ENCODE measurements at places on chromosomes 1 and 21.
A peak's percentile ranks its signal among the peaks of the same experiment; 100 is the strongest.

- no peak for DNase-seq
These were observed 452.9 kb upstream of the BEND5 start for GRCh38 chr1:49229555-49229954.

DNA sequence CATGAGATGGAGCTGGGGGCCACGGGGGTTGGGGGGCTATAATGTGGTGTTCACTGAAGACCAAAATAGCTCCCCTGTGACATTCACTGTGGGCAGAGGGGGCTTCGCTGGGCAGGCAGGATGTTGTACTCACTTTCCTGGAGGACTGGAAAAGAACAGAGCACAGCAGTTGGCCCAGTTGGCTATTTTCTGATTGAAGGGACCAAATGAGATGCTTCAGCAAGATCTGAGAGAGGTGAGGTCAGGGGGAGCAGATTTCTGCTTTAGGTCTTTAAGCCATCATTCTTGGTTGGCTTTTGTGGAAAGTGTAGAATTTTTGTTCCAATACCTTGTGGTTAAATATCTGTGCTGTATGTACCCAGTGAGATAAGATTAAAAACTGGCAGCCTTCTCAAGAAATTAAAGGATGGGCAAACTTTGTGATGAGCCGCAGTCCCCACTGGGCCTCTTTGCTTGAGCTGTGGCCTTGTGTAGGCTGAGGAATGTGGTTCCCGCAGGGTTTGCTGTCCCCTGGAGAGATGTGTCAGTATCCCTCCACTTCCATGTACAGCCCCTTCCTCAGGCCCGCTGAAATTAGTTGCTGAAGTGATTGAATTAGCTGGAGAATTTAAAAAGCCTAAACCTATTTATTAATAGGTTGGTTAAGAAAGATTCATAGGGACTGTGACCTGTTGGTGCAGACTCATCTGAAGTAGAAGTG lies 80.7 kb downstream of the ATP5PO start:
- no peak for DNase-seq

GRCh38 chr1:97041026-97041425 lies 319.4 kb downstream of the PTBP2 start:
- DNase-seq = no peak

GRCh38 chr1:75503221-75503974 lies 107.5 kb downstream of the SLC44A5 start:
- DNase-seq = no peak

DNA sequence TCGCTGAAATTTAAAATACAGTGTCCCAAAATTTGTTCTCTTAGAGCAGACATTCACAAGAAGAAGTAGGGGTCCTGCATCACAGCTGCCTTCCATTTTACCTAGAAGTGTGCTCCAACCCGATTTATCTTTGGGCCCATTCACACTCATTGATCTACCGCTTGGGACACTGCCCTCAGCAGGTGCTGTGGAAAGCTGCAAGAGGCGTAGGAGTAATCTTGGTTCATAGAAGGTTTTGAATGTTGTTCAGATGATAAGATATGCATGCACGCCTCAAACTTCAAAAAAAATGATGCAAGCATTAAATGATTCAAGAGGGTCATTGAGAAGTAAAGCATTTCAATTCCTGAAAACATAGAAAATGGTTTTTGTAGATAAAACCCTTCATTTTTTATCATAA lies 18.6 kb upstream of the C1orf105 start:
- DNase-seq = no peak

GRCh38 chr1:230861489-230861888 lies 6.8 kb downstream of the C1orf198 start:
- no peak for DNase-seq

DNA sequence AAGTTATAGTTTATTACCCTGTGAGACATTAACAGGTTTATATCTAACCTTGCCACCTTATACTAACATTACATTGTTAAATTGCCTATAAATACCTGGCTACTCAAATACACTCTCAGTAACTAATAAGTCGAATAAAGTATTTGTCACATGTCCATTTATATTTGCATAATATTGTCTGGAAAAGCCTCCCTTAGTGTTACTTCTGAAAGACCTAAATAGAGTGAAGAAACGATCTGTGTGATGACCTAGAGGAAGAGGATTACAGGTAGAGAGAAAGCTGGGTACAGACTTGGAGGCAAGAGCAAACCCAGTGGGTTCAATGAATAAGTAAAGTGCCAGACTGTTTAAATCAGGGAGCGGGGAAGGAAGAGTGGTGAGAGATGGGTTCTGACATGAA lies 2.7 kb upstream of the CACYBP start:
- DNase-seq = no peak

GRCh38 chr1:1361982-1362423 lies 3.6 kb upstream of the MXRA8 start:
- DNase-seq = peak; percentile 71

GRCh38 chr1:70210820-70211219 lies 5.4 kb upstream of the LRRC40 start:
- no peak for DNase-seq

GRCh38 chr1:170932236-170932635 lies 3.1 kb upstream of the MROH9 start:
- DNase-seq = no peak

- no peak for DNase-seq
These were observed 242.3 kb downstream of the KCNJ6 start for GRCh38 chr21:37673801-37674575.

DNA sequence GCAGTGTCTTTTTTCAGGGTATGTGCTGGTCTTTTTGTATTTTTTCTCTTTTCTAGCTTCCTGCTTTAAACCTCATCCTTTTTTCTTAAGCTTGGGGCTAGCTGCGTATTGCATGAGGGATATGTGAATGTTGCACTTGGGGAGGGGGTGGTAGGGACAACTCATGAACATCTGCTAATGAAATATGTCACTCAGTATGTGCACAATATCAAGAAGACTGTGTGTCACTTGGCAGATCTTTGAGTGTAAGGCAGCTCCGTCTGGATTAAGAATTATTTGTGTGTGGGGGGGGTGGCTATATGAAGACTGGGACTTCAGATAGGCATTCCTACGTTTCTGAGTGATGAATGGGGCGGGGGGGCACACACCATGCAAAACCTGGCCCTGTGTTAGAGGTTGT lies 170.4 kb upstream of the CACNA1E start:
- no peak for DNase-seq

DNA sequence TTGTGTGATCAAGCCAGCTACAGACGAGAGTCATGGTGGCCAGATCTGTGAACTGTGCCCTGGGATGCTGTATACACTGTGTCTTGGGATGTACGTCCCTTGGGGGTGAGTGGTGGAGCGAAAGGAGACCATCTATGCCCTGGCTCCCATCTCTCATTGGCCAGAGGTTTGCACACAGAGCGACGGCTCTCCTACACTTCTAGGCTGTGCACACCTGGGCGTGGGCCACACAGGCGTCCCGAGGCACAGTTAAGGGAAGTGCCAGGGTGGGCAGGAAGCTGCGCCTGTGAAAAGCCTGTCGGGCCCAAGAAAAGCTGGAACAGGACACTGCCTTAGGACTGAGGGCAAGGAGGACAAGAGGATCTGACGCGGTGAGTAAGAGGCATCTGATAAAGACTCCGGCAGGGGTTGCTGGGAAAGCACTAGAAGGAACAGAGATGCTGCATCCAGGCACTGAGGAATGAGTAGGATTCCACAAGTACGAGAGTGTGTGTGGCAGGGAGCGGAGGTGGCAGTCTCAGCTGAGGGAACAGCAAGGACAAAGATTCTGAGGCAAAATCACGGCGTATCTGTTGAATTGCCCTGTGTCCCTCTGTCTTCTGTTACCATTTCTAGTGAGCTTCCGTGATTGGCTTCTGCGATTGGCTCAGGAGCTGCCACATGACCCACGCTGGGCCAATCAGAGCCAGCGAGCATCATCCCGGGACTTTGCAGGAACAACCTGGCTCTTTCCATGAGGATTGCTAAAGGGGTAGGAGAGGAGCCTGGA lies 67.9 kb upstream of the ZBTB40 start:
- no peak for DNase-seq

DNA sequence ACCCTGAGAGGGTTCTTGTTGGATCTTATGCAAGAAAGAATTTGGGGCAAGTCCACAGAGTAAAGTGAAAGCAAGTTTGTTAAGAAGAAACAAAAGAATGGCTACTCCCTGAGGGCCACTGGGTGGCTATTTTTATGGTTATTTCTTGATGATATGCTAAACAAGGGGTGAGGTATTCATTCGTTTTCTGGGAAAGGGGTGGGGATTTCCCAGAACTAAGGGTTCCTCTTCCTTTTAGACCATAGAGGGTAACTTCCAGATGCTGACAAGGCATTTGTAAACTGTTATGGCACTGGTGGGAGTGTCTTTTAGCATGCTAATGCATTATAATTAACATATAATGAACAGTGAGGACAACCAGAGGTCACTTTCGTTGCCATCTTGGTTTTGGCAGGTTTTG lies 18.2 kb upstream of the IFI6 start:
- DNase-seq = no peak

DNA sequence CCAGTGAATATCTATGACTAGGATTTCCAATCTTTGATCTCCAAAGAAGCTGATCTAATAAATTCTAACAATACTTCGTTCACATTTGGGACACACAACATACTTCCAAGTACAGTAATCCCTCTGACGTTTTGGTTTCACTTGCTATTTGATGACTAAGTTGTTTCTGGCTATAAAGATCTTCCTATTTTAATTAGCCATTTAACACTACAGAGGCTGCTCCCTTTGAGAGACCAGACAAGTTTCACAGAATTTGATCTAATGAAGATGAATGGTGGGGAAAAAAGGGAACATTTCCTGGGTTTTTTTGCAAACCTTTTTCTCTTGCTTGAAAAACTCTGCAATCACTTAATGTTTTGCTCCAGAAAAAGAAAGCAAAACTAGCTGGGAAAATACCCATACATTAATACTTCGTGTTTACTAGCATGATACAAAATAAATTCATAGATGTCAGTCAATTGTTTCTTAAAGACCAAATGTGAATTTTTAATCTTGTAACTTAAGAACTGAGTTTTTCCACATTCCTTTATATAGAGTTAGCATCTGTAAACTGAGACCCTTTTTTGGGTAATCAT lies 28.0 kb upstream of the GLIS1 start:
- no peak for DNase-seq

DNA sequence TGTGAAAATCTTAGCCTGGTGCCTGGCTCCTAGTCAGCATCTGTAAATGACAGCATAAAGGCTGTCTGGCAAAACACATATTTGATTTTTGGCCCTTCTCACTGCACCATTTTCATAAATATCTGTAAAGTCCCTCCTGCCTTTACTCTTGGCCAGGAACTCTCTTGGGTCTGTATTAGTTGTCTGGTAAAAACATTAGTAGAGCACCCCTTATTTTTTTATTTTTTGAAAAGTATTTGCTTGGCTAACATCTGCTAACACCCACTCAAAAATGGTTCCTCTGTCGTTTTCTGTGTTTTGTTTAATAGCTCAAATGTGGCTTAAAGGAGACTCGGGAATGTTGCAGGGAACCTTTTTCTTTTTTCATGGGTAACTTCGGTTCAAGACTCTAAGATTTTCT lies 293.4 kb downstream of the HMCN1 start:
- no peak for DNase-seq

DNA sequence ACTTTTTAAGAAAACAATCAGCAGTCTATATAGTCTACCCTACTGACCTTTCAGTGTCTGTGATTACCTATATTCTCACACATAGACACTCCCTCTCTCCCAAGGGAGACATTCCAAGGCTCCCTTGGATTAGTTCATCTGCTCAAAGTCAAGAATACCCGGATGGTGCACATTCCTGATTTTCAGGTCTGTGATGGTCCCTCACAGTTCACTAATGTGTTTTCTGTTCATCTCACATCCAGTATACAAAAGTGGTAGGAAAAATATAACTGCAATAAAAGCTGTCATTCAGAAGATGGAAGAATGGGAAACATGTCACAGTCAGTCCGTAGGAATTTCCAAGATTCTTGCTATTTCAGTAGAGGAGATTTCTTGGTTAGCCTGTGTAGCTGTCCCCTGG lies 224.1 kb upstream of the CACYBP start:
- DNase-seq = peak; percentile 36

- DNase-seq = no peak
These were observed 55.0 kb downstream of the PLXNA2 start for GRCh38 chr1:208189183-208189582.

DNA sequence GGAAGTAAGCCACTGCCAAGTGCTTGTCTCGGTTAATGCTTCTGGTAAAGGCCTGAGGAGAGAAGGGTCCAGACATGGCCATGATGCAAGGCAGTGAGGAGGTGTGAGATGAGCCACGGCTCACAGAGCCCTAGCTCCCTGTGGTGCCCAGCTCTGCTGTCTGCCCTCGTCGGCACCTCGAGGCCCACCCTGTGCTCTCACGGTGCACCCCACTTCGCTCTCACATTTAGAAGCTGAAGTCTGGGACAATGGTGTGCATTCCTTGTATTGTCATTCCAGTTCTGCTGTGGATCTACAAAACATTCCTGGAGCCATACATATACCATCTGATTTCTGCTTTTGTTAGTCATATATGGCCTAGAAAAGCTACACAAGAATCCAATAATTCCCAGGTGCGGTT lies 3.3 kb downstream of the NCF2 start:
- no peak for DNase-seq

GRCh38 chr21:43262427-43262826 lies 93.6 kb downstream of the CRYAA start:
- DNase-seq = no peak

- peak; percentile 96 for DNase-seq
These were observed 738.5 kb upstream of the CHRM3 start for GRCh38 chr1:238647877-238648276.

GRCh38 chr1:207344221-207344620 lies 22.7 kb downstream of the CD55 start:
- DNase-seq = no peak

DNA sequence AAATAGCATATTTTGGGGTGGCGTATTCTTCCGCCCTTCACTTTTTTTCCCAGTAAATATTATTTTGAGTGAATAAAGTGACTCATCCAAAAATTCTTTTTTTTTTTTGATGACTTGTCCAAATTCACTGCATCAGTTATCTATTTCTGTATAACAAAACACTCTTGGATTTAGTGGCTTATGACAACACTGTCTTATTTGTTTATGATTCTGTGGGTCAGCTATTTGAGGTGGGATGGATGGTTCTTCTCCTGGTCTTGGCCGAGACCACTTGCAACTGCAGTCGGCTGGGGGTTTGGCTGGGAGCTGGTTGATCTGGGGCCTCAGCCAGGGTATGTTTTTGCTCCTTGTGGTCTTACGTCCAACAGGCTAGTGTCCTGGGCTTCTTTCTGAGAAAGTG lies 39.9 kb upstream of the SRSF10 start:
- DNase-seq = no peak

- DNase-seq = no peak
These were observed 941 bp upstream of the C1orf21 start for GRCh38 chr1:184385865-184386311.

GRCh38 chr1:67148516-67149178 lies 13.9 kb upstream of the C1orf141 start:
- DNase-seq = no peak

DNA sequence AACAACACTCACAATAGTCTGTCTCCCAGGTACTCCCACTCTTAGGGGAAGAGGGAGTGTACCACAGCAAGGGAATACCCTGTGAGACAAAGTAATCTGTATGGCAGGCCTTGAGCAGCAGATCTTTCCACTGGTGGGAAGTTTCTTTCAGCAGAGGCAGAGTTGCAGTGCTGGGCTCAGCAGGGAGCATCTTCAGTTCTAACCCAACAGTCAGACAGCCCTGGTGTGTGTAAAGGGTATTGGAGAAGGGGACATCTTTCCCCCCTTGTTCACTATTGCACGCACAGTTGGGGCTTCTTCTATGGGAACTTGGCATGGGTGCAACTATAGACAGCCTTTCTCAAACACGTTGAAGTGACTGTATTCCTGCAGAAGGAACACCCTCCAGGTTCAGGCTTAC lies 159.4 kb upstream of the DPT start:
- DNase-seq = no peak

GRCh38 chr1:119594376-119594775 lies 53.7 kb downstream of the ZNF697 start:
- peak; percentile 49 for DNase-seq

All from GM04503 (cell line).